ENCODE measurements at places on chromosomes 5 and 9.

DNA sequence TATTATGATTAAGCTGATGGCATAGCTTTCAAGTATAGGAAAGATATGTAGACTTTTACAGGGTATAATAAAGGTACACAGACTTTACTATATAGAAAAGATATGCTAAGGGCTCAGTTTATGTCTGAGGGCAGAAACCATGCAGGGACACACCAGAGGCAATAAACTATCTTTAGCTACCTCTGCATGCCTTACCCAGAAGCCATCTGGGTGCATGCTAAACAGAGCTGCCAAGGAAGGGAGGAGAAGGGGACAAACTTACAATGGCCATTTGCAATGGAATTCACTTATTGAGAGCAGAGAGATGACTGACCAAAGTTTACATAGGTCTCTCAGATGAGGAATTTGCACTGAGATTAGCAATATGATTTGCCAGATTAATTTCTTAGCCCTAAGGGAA lies 143.1 kb upstream of the NR4A3 start:
- DNase-seq = no peak

GRCh38 chr5:35847491-35847890 lies 9.2 kb upstream of the IL7R start:
- DNase-seq = no peak

- no peak for DNase-seq
These were observed 179.2 kb downstream of the FBN2 start for GRCh38 chr5:128358826-128359225.

DNA sequence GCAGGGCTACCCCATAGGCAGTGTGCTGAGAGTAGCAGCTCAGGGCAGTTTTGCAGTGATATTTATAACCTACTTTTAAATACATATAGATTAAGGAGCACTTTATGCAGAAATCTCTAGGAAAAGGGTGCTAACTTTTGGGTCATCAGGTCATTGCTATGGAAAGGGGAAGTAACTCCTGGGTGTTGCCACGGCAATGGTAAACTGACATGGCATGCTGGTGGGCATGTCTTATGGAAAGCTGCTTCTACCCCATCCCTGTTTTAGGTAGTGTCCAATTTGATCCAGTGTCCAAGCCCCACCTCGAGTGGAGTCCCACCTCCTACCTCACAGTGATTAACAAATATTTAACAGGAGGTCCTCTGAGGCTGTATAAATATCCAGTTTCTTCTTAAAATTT lies 56.8 kb upstream of the XPA start:
- no peak for DNase-seq

DNA sequence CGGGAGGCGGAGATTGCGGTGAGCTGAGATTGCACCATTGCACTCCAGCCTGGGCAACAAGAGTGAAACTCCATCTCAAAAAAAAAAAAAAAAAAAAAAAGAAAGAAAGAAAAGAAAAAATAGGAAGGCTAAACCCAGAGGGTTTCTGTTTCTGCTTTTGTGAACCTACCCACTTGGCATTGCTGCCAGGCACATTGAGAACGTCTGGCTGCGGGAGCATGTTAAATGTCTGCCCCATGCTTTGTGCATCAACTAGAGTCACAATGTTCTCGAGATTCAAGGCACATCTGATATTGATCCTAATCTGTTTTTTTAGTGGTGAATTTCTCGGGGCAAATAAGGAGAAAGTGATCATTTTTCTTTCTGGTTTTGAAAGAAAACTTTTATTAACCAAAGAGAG lies 2.8 kb downstream of the SLC25A25 start:
- no peak for DNase-seq

DNA sequence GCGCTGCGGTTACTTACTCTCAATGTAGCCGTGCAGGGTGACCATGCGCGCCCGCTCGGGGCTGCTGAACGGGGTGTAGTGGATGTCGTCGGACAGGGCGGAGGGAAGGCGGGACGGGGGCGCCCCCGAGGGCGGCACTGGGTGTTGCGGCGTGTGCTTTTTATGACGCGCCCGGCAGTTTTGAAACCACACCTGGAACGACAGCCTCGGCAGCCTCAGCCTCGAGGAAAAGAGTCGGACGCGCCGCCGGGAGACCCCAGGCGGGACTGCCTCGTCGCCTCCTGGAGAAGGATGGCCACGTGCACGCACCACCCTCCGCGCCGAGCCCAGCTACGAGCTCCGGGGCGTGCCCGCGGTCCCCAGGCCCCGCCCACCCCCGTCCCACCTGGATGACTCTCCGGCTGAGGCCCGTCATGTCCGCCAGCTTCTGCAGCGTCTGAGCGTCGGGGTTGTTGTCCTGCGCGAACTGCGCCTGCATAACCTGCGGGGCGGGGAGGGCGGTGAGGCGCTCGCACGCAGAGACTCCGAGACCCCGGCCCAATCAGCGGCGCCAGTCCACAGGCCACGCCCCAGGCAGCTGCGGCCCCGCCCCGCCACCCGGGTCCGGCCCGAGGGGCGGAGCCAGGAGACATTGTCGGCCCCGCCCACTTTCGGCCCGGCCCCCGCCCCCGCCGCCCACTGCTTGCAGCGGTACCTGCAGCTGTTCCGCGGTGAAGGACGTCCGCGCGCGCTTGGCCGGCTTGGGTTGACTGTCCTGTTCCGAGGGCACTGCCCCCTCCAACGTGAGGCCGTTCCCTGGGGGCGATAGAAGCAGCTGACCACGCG lies 15.0 kb downstream of the LHX6 start:
- DNase-seq = no peak

DNA sequence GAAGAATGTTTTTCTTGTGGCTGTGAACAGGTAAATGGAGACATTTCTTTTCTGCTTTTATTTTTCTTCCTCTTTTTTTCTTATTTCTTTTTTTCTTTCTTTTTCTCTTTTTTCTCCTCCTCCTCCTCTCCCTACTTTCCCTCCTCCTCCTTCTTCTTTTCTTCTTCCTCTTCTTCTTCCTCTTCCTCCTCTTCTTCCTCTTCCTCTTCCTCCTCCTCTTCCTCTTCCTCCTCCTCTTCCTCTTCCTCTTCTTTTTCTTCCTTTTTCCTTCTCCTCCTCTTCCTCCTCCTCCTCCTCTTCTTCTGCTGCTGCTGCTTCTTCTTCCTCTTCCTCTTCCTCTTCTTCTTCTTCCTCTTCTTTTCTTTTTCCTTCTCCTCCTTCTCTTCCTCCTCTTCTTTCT lies 65.3 kb upstream of the NTRK2 start:
- DNase-seq = no peak

- DNase-seq = no peak
These were observed 2.6 kb upstream of the DAPK1 start for GRCh38 chr9:87494970-87495471.

DNA sequence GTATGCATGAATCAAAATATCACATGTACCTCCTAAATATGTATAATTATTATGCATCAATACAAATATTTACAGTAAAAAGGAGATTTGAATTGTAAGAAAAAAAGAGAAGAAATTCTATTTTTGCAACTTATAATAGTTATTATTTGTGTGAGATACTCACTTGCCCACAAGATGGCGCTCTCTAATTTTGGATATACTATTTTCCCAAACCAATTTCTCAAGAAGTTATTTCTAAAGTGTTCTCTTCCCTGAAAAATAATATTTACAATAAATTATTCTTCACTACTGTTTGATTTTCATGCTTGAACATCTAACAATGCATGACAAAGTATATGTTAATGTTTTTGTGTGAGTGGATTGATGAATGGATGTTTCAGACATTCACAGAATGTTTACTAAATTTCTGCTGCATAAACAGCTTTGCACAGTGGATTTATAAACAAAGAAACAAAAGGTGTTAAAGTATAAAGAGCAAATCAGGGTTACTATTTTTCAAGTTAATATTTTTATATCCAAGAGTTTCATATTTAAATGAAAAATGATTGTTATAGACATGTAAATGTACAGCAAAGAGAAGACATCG lies 503.4 kb downstream of the PDE4D start:
- peak; percentile 19 for DNase-seq

- no peak for DNase-seq
These were observed 2187.0 kb upstream of the ACO1 start for GRCh38 chr9:30197453-30197852.

GRCh38 chr9:129175825-129176633 lies 2.0 kb downstream of the IER5L start:
- peak; percentile 67 for DNase-seq

DNA sequence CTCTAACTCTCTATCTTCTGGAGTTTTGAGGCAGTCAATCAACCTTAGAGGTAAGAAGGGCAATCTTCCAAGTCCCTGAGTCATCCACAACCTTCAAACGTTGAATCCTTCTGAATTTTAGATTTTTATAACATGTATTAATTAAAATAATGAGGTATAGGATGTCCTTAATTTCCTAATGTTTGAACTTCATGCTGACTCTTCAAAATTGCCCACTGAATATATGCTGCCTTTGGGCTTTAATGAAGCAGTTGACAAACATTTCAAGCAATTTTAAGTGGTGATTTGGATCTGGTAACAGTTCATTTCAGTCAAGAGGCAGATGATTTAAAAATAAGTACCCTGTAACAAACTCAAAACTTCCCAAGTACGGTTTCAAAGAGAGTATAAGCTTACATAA lies 26.0 kb downstream of the ERP44 start:
- DNase-seq = no peak

- DNase-seq = no peak
These were observed 84.7 kb downstream of the DOCK2 start for GRCh38 chr5:169721771-169722170.

DNA sequence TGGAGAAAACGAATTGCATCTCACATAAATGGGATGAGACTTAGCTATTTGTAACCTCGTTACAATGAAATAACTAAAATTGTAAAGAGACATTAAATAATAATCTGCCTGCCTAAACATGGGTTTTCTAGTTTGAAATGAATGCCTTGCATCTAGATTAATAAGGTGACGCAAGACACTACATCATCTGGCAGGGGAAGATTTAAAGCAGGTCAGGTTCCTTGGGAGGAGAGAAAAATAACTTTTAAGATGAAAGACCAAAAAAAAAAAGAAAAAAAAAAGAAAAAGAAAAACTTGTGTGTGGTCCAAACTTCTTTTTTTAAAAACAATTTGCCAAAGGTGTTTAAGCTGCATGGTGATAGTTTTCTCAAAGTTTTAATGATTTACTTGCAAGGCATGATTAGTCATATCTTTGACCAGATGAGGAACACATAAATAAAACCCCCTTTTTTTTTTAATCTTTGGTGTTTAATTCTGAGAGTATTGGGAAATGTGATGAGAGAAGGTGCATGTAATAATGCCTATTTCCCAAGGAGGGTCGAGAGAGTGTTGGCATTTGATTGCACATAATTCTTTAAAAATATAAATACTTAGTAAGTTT lies 122.9 kb upstream of the ADAMTSL1 start:
- DNase-seq = no peak

GRCh38 chr5:39850291-39850690 lies 425.5 kb upstream of the DAB2 start:
- no peak for DNase-seq

DNA sequence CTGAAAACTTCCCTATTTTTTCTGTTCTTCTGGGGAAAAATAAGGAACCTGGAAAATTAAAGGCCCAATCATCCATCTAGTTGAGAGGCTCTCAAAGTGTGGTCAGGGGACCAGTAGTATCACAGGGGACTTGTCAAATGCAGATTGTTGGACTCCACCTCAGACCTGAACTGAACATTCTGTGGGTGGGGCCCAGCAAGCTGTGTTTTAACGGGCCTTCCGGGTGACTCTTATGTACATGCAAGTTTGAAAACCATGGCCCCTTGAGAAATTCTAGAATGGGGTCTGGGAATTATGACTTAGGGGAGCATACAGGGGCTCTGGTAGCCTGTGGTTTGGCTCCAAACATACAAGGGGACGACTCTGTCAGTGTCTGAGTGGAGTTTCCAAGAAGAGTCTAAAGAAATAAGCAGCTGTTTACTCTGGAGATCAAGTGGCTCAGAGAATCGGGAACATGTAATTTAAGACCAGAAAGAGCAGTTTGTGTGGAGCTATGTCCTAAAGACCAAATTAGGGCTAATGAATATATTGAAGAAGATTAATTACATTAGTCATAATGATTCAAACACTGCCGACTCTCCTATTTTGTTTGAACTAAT lies 177.4 kb downstream of the SLC28A3 start:
- DNase-seq = no peak

DNA sequence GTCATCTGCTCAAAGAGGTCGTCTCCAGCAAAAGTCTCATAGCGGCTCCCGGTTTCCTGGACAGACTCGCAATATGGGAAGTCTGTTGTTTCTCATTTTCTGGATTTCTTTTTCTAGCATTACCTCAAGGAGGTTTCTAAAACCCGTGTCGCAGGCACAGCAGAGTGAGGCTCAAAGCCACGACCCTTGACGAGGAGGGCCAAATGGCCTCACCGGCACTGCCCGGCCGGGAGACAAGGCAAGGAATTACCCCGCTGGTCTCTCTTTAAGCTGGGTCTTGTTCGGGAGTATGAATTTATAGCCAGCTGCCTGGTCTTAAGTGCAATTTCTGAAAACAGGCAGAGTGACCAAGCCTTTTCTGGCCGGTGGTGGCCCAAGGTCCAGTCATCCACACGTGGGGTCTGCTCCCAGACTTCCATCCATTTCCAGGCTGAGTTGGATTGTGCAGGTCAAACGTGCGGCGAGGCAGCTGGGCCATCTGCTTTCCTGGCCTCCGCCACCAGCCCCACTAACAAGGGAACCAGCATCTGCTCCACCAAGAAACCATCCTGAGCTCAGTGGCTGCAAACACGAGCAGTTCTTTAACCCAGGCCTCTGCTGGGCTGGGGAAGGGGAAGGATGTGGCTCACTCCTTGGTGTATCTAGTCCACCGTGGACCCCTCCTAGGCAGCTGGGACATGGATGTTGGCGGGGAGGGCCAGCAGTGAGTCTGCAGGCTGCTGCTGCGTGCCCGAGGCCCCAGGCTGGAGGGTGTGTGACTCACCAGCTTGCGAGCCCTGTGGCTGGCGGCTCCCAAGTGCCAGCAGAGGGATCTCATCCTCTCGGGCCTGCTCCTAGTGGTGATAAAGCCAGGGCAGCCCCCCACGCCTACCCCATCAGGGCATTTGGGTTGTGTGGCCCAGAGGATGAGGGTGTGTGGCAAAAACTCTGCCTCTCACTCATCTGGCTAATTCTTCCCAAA lies 55.6 kb upstream of the COL5A1 start:
- DNase-seq = peak; percentile 64

GRCh38 chr9:124208571-124208970 lies 49.2 kb upstream of the NEK6 start:
- DNase-seq = no peak

GRCh38 chr9:14312719-14313377 lies 1.1 kb downstream of the NFIB start:
- DNase-seq = no peak

DNA sequence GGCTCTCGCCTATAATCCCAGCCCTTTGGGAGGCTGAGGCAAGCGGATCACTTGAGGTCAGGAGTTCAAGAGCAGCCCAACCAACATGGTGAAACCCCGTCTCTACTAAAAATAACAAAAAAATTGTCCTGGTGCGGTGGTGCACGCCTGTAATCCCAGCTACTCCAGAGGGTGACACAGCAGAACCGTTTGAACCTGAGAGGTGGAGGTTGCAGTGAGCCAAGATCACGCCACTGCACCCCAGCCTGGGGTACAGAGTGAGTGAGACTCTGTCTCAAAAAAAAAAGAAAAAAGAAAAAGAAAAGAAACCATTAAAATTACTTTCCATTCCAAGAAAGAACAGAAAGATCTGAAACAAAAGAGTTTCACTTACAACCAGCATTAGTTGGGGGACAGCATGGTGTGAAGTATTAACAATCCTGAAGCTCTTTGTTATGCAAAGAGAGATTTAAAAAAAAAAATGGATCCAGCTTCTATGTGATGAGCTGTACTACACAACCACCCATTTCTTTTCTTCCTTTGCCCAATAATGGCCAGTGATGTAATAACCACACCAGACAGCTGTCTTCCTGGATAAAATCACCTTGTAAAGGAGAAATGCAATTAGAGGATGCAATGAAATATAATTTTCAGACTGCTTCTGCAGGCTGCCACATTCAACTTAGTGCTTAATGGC lies 76.9 kb downstream of the MED27 start:
- DNase-seq = no peak

Data from amniotic stem cell (primary cell).